ENCODE measurements at places on chromosomes 1 and 21.

DNA sequence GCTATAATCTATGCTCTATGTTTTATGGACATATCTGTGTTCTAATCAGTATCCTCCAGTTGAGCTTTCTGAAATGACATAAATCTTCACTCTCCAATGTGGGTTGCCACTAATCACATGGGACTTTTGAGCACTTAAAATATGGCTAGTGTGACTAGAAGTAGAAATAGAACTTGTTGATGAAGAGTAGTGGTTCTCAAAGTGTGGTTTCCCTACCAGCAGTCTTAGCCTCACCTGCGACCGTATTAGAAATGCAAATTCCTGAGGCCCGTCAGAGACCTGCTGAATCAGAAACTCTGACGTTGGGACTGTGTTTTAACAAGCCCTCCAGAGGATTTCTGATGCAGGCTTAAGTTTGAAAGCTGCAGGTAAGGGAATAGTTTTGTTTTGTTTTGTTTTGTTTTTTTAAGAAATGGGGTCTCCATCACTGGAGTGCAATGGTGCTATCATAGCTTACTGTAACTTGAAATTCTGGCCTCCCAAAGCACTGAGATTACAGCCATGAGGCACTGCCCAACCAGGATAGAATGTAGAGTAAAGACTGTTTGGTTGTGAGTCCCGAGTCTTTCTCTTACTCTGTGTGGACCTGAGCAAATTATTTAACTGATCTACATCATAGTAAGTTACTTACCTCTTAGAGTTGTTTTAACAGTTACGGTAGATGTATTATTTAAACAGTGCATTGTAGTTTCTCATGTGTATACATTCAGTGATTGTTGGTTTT is 21.7 kb downstream of the GLRX2 start:
- DNase-seq = no peak

GRCh38 chr1:93878501-93878888 is 511 bp downstream of the DNTTIP2 start:
- DNase-seq = peak; percentile 35

DNA sequence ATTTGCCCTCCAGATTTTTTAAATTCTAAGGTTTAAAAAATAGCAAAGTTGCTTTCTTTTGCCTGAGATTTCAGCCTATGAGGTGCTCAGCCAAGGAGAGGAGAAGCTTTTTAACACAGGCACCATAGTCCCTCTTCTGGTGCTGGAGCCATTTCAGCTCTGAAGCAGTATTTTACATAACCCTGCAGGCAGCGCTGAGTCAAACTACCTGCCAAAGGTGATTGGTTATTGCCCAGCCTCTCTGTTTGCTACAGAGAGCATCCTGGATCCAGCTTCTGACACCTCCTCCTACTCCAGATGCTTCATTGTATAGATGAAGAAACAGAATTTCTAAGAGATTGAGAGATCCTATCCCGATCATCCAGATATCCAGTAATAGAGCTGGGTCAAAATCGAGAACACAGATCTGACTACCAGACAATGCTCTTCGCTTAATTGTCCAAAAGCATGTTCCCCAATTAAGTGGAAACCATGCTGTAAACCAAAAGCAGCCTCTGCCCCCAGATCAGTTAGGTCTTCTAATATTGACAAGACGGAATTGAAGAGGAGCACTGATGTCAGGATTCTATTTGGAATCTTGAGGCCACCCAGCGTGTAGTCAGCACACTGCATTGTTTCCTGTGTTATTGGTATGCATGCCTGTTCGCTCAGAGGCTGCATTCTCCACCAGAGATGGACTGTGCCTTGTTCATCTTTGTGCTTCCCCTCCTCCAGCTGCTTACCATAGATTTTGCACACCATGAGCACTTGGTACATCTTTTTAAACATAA is 22.1 kb downstream of the RGS8 start:
- no peak for DNase-seq

GRCh38 chr1:67860776-67861175 is 27.5 kb upstream of the GNG12 start:
- DNase-seq = no peak

DNA sequence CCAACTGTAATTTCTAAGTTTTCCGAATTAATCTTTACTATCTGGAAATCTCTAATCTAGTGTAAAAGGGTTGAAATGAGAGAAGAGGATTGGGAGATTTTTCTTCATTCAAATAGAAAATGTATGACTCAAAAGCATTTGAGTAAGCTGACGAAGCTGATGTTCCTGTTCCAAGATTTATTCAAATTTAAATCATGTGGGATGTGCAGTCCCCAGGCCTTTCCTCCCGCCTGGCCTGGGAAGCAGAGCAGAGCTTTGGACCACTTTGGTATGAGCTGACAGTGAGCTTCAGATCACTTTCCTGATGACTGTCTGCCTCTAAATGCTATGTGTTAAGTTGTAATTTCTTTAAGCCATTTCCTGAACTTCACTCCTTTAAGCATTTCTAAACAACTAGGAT is 192.0 kb downstream of the DHRS3 start:
- no peak for DNase-seq

DNA sequence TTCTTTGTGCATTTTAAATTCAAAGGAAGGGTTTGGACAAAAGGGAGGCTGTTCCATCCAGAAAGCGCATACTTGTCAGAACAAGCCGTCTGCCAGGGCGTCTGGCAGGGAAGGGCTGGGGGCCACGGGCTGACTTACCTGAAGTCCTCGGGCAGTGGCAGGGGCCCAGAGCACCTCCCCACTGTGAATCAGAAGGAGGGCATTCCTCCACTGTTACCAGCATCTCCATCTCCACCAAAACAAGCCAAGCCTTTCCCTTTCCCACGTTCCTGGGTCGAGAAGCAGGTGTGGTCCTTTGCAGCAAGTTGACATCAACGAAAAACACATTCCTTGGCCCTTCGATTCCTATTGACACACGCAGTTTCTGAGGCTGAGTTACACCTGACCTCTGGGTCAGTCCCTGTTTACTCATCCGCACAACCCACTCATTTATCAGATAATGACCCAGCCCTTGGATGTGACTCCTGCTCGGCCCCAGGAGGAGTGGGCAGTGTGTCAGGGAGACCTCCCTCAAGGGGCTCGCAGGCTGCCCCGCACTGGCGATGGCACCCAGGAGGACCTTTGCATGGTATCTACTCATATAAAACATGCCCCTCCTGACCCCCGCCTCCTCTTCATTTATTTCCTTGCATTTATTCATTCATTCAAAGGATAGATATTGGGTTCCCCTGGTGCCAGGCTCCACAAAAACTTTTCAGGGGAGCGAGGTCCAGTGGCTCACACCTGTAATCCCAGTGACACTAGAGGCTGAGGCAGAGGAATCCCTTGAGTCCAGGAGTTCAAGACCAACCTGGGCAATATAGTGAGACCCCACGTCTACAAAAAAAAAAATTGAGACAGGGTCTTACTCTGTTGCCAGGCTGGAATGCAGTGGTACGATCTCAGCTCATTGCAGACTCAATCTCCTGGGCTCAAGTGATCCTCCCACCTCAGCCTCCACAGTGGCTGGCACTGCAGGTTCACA is 60.2 kb downstream of the TOMM20 start:
- no peak for DNase-seq

DNA sequence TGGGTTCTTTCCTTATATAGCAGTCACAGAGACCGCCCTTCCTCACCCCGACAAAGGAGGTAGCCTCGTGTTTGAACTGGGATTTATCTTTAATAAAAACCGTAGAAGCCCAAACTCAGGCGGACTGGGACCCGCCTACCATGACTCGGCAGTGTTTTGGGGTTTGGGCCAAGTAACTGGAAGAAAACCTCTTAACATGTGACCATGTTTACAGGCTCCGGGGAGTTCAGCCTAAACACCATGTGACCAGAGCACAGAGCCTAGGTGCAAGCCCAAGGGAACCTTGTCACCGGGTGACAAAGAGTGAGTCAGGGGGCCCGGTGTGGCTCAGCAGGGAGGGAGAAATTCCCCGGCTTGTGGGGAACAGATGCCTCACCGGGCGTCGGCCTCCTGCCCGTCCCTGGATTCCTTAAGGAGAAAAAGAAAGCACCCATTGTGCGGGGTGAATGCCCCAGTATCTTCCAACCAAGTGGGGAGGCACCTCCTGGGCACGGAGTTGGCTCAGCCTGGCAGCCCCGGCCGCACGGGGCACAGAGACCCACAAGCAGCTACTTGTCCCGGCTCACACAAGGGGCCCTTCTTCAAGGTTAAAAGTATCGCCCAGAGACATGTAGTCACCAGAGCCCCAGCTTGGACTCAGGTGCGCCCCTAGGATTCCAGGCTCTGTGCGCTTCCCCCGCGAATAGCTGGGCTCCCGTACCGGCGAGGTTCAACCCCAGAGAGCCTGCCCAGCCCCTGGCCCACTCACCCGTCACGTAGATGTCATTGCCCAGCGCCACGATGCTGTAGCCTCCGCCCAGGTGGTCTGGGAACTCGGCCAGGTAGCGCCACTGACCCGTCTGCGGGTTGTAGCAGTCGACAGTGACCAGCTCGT is 1.4 kb downstream of the KLHL21 start:
- DNase-seq = peak; percentile 73

GRCh38 chr1:184433956-184434502 is 47.2 kb downstream of the C1orf21 start:
- no peak for DNase-seq

GRCh38 chr1:212949771-212950170 is 570 bp upstream of the VASH2 start:
- DNase-seq = no peak

GRCh38 chr1:199657449-199657848 is 370.1 kb upstream of the NR5A2 start:
- no peak for DNase-seq

DNA sequence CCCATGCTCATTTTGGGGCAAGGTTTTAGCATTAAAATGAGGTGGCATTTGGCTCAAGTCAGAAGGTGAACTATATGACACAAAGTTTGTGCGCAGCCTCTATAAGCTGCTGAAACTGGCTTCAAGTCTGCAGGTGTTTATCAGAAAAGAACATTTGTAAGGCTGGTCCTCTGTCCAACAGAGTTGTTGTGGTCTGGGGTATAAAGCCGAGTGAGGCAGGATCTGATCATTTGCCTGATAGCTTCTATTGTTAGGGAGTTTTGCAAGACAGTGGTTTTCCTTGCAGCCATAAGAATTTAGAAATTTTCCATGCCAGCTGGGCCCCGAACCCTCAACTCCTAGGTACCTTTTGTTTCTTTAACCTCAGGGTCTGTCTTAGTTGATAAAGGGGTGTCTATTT is 130.8 kb downstream of the PGBD5 start:
- no peak for DNase-seq

GRCh38 chr1:89098857-89099256 is 27.1 kb downstream of the GBP2 start:
- no peak for DNase-seq

GRCh38 chr1:226424221-226425003 is 16.5 kb upstream of the PARP1 start:
- peak; percentile 63 for DNase-seq

GRCh38 chr1:87757676-87758075 is 429.0 kb downstream of the LMO4 start:
- peak; percentile 86 for DNase-seq

- DNase-seq = no peak
Observed at GRCh38 chr1:10789803-10790702, 6.4 kb downstream of the CASZ1 start.

DNA sequence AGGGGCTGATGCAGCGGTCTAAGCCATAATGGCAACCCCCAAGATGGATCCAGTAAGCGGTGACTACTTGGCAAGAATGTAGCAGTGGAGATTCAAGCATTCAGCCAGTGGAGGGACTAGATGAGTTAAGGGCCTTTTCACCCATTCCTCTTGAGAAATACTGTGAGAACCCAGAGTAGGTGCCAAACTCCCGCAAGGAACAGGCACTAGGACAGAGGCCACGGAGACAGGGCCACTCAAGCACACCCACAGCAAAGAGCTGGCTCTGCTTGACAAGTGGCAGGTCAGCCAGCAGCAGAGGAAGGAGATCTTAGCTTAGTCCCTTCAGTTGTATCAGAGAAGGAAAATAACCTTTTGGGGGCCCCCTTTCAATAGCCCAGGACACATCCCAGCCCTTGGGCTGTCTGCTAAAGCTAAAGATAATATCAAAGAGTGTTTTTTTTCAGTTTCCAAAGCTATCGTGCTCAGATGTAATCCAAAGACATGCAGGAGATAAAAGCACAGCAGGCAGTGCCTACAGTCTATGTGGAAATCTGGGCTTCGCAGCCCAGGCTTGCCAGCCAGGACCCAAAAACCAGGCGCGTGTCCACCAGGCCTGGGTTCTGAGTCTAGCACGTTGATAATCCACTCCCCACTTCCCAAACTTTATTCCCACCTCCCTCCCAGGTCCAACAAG is 62.0 kb upstream of the GOLT1A start:
- no peak for DNase-seq

- DNase-seq = no peak
Observed at GRCh38 chr21:39348040-39348354, 891 bp downstream of the HMGN1 start.

GRCh38 chr1:175383239-175383638 is 190.7 kb upstream of the KIAA0040 start:
- no peak for DNase-seq

DNA sequence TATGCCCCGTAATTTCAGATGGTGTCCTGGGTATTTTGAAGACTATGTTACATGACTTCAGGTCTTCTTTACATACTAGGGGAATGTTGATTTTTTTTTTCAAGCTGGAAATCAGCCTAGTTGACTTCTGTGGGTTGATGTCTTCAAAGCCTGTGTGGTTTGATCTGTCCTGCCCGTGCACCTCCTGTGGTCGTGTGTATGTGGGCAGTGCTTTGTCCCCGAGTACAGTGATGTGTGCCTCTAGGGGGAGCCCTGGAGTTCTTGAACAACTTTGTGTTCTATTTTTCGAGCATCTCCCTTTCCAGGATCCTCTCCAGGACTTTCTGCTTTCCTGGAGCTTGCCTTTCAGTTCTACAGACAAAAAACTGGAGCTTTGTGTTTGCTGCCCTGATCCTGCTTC is 28.9 kb downstream of the OBSCN start:
- DNase-seq = no peak

- no peak for DNase-seq
Observed at GRCh38 chr1:152673016-152673415, 2.1 kb upstream of the LCE2C start.

- DNase-seq = no peak
Observed at GRCh38 chr1:160109686-160110085, 5.9 kb upstream of the ATP1A2 start.

DNA sequence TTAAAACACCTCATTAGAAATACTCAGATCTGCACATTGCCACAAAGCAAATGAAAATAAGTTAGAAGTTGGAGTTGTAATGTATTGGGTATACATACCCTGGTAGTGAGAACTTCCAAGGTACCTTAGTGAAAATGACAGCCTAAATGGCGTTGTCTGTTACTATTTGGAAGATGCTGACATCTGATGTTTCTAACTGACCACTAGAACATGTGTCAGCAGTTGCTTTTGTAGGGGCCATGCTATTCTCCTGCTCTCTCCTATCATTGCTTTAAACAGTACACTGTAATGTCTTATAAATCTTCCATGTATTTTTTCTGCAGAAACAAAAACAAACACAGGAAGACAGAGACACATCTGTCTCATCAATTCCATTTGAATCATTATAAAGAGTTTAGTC is 40.1 kb downstream of the LAMC1 start:
- DNase-seq = no peak

GRCh38 chr1:235021321-235021720 is 107.3 kb downstream of the TOMM20 start:
- DNase-seq = no peak
